ENCODE measurements at places on chromosomes 7 and 10.

- DNase-seq: no peak
Measured at GRCh38 chr7:7188091-7188490, 5.7 kb downstream of the C1GALT1 start.

- no peak for DNase-seq
Measured at GRCh38 chr7:100822236-100823139, 4.8 kb downstream of the EPHB4 start.

DNA sequence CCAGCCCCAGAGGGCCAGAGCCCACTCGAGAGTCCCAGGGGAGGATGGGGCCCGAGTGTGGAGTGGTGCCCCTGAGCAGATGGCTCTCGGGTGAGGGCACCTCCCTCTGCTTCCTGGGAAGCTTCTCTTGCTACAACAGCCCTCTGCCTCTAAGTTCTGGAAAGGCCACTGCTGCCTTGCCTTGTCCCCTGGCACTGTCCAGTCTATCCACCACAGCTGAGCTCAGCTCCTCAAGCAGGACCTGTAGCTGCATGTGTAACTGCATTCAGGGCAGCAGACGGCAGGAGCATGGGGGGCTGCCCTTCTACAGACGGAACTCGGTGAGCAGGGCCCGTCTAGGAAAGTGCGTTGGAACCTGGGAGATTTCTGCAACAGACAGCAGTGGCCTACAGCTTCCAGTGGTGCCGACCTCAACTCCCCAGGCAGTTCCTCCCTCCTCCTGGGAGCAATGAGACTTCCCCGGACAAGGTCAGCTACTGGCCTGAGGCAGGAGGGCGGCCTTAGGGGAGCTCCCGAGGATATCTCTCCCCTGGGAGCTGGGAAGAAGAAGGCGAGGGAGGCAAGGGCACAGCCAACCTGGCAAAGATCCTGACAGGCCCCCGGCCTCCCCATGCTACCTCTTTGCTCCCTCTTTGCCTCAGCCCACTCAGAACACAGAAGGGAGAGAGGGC lies 88.5 kb downstream of the DLG5 start:
- no peak for DNase-seq

DNA sequence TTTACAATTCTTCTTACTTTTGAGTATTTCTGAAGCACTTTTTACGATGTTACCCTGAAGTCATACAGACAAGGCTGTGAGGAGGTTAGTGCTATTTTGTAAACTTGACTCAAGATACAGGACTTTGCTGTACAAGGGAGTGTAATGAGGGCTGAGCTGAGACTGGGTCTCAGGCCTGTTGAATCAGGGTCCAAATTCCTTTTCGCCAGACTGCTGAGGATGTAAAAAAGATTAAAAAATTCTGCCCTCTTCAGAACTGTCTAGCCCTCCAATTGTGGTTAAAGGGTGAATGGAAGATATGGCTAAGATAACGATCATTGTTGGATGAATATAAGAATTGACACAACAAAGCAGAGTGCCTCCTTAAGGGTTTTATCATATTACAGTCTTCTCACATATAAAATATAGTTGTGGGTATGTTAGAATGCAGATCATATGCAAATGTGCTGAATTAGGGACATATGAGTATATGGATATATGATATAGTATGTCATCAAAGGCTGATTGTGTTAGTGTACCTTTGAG lies 165.4 kb downstream of the SUGCT start:
- no peak for DNase-seq

DNA sequence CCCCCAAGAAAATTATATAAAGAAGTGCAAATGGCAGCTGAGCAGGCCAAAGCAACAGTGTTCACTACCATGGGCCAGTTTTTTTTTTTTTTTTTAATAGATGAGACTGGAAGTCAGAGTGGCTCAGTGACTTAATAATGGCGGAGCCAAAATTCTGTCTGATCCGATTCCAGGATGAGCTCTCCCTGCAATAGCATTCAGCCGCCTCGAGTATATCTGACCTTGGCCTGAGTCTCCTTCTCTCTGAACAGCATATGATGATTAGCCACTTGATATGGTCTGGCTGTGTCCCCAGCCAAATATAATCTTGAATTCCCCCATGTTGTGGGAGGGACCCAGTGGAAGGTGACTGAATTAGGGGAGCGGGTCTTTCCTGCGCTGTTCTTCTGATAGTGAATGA lies 76.7 kb upstream of the PRLHR start:
- DNase-seq: no peak

- no peak for DNase-seq
Measured at GRCh38 chr10:82628373-82628772, 753.4 kb downstream of the NRG3 start.

GRCh38 chr7:36391436-36392198 lies 2.0 kb downstream of the ANLN start:
- no peak for DNase-seq

DNA sequence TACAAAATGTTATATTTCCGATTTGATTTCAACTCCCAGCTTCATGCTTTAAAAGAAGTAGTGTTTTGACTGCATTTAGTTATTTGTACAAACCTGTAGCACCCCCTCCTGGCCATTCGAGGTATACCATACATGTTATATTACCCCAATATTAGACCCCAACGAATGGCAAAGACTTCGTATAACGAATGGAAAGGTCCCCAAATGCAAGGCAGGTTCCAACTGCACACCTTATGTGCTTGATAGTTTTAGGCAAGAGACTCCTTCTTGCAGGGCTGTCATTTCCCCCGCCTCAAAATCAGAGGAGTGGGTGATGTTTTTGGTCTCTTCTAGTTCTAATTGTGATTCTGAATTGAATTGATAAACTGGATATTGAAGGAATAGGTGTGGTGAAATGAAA lies 101.1 kb upstream of the TARP start:
- DNase-seq: no peak

GRCh38 chr10:27446091-27446918 lies 57.8 kb upstream of the RAB18 start:
- no peak for DNase-seq

- no peak for DNase-seq
Measured at GRCh38 chr10:28317760-28318159, 14.9 kb upstream of the MPP7 start.

DNA sequence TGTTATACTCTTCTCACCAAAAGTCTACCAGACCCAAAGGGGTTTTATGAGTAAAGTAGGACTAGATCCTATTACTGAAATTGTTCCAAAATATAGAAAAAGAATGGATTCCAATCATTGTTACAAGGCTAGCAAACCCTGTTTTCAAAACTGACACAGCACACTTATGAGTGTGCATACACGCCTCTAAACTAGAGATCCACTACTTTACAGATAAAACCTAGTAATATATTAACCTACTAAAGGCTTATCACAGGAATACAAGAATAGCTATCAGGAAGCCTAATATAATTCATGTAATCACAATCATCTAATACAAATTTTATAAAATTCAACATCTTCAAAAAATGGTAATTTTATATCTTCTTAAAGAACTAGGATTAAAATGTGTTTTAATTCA lies 52.2 kb downstream of the ERCC6 start:
- DNase-seq: no peak

DNA sequence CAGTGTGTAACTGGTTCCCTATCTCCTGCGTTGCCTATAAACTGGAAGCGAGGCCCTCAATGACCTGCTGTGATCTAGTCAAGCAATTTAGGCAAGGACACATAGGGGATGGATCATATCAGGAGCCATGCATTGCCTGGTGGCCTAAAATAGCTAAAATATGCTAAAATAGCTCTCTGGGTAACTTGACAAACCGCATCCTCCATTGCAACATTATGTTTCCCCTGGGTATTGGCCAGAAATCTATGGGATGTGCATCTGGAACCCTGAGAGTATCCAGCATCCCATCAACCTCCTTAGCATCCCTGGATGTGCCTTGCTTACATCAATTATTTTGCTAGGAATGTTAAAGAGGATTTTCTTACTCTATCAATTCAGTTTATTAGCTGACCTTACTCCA lies 91.7 kb upstream of the ADCY1 start:
- DNase-seq: no peak

DNA sequence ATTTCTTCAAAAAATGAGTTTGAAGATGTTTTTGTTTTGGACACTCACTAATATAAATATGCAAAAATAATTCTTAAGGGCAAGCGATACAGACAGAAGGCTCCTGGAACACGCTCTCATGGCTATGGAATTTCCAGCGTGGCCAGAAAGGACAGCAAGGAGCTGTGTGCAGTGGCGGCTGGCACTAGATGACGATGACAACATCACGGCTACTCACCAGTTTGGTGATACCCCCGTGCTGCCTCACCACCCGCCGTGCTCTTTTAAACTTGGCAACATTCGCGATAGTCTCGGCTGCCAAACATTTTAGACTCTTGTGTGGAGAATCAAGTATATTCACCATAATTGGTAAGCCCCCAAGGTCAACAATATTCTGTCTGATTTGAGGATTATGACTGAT lies 54.9 kb downstream of the ODAD2 start:
- no peak for DNase-seq

GRCh38 chr10:99742701-99743100 lies 10.7 kb downstream of the CUTC start:
- DNase-seq: no peak

GRCh38 chr10:8794860-8795259 lies 740.4 kb downstream of the GATA3 start:
- no peak for DNase-seq

Measured in amygdala (tissue), 56 donors.